ENCODE measurements at places on chromosomes 5 and 9. TPM values are rescaled to one million over a fixed set of nuclear protein-coding genes. Genes with fewer than 3 reads are reported as not detected.

DNA sequence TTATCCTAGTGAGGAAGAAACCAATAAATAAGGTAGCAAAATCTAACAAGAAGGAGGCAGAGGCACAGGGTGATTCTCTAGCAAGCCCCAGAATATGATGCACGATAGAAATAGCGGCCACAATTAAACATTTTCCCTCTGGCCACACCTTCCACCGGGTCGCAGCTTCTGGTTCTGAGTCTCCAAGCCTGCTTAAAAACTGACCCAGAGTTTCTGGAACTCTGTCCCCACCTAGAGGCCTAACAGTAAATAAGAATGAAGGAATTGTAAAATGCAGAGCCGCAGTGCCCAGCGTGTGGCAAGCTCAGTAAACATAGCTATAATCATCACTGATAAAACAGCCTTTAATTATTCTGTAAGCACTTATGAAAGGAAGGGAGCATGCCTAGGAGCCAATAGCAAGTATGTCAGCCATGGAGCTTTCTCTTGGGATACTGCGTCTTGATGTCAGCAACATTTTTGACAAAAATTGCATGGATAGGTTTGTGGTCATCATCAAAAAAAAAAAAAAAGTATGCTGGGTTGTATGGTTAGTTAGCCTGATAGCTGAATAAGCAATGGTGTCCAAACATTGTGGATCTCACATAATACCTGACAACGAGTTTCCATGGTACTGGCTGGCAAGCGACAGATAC is 465.5 kb downstream of the DNAH5 start:
- DNase-seq = peak; percentile 62

DNA sequence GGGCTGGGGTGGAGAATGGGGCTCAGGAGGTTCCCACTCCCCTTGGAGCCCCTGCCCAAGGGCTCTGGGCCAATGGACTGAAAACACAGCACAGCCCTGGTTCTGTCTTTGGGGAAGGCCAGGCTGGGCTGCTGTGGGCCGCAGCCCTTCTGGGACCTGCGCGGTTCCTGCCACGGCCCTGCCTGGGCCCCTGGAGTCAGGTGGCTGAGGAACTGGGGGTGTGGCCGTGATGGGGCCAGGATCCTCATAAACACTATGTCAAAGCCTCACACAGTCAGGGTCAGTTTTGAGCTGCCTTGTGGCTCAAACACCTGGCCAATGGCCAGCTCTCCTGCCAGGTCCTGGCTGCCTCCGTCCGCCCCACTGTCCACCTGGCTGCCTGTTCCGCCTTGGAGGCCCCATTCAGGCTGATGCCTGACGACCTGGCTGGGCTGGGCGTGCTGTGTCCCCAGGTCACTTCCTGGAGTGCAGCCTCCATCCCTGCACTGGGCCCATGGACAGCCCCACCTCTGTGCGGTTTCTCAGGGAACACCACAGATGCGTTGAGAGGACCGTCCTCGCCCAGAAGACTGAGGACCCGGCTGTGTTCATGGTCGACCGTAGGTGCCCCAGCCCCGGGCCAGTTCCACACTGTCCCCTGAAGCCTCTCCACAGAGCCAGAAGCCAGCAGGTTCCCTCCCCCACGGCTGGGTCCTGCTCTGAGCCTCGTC is 27.5 kb downstream of the PAEP start:
- DNase-seq = no peak

GRCh38 chr5:138305797-138306196 is 25.8 kb downstream of the CDC25C start:
- DNase-seq = no peak

GRCh38 chr5:66144834-66145390 is 812 bp downstream of the SREK1 start:
- no peak for DNase-seq

- peak; percentile 60 for DNase-seq
Observed at GRCh38 chr9:36873247-36873875, 160.7 kb downstream of the PAX5 start.

GRCh38 chr9:96497117-96497399 is 47.1 kb downstream of the HABP4 start:
- DNase-seq = no peak

PCDHA1 gene
- total RNA-seq = 0.09 TPM

SLC36A1 gene
- 15.2 TPM for total RNA-seq
